Daoy (cell line): ENCODE measurements at places on chromosomes 5 and 9. TPM values are rescaled to one million over a fixed set of nuclear protein-coding genes. Genes with fewer than 3 reads are reported as not detected.

Gene ZNF883
- 5.3 and 6.5 TPM in 2 replicates for total RNA-seq

Gene ADGRD2
- 0.23 TPM in 1 of 2 replicates, not detected in the other for total RNA-seq

Gene ZNF300
- 8.7 and 9.4 TPM in 2 replicates for total RNA-seq

Gene PCAT7
- not detected in 2 replicates for total RNA-seq

Gene SLC46A2
- total RNA-seq = not detected in 2 replicates

Gene EPB41L4B
- total RNA-seq = 12.9 and 14.0 TPM in 2 replicates

Gene MYMK
- total RNA-seq = not detected in 2 replicates

- peak; percentile 43 for DNase-seq
These were observed 74.6 kb downstream of the NPR3 start for GRCh38 chr5:32785611-32786254.

GRCh38 chr5:142719836-142720370, 34.0 kb upstream of the FGF1 start:
- DNase-seq = no peak

DNA sequence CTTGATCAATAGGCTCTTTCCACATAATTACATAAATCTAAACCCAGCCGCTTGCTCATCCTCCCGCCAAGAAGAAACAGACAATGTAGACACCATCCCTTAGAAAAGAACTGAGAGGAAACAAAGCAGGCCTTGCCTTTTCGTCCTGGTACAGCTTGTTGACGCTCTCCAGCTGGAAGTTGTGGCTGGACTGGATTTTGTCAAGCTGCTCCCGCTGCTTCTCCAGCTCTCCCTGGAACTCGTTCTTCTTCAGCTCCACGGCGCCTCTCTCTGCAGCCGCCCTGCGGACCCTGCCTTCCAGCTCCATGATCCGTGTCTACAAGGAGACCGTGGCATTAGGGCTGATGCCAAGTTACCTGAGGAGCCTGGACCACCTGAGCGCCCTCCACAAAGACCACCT, 22.1 kb downstream of the GOLM1 start:
- no peak for DNase-seq

GRCh38 chr5:101080462-101081240, 177.6 kb upstream of the ST8SIA4 start:
- no peak for DNase-seq

DNA sequence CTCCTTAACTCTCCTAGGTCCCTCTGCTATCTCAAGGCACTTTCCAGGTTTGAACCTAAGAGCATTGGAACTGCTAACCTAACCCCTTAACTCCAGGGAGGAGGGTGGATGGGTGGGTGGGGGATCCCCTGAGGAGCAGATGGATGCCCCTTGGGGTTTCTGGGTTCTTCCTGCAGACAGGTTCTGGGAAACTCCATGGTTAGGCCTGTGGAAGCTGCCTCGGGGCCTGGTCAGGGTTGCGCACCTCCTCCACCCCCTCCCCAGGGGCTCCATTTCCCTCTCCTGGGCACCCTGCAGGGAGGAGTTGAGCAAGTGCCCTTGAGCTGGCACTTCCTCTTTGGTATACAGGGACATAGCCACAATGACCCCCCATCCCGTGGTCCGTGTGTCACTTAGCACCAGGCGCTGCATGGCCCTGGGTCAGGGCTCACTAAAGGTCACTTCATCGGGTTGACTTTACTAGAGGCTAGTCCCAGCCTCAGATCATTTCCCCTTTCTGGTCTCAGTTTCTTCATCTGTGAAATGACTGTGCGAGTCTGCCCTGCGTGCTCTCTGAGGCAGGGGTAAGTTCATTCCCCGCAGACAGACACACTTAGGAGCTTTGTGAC, 16.0 kb downstream of the CXXC5 start:
- no peak for DNase-seq

- no peak for DNase-seq
These were observed 124.8 kb downstream of the MEF2C start for GRCh38 chr5:88758184-88758583.

DNA sequence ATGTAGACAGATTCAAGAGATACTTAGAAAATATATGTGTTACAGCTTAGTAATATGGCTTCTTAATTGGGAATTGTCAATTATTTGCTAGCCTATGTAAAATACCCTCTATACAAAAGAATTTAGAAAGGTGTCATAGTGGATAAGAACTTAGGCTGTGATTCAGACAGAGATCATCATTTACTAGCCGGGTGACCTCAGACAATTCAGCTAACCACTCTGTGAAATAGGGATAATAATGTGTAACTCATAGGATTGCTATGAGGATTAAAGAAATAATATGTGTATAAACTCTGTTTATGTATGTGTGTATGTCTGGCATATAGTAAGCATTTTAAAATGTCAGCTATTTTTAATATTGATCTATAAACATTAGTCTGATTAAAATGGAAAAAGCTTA, 5.9 kb upstream of the LARS1 start:
- peak; percentile 75 for DNase-seq

GRCh38 chr9:68581696-68582095, 41.0 kb upstream of the TMEM252 start:
- no peak for DNase-seq

- peak; percentile 61 for DNase-seq
These were observed 72.3 kb downstream of the XRCC4 start for GRCh38 chr5:83149671-83150070.

- DNase-seq = no peak
These were observed 141.4 kb downstream of the CCDC192 start for GRCh38 chr5:127844581-127845021.

DNA sequence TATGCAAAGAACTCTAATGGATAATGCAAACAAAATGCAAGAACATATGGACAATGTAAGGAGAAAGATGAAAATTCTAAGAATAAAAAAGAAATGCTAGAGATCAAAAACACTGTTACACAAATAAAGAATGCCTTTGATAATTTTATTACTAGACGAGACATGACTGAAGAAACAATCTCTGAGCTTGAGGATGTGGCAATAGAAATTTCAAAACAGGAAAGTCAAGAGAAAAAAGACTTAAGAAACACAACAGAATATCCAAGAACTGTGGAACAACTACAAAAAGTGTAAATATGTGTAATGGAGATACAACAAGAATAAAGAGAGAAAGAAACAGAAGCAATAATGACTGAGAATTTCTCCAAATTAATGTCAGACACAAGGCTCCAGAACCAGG, 140.5 kb upstream of the ACOT12 start:
- no peak for DNase-seq

- DNase-seq = no peak
These were observed 18.2 kb upstream of the CARD19 start for GRCh38 chr9:93077811-93078210.
